ENCODE measurements at places on chromosomes 12 and 14. TPM values are rescaled to one million over a fixed set of nuclear protein-coding genes. Genes with fewer than 3 reads are reported as not detected.

The CLEC6A gene
- total RNA-seq: not detected

The CLEC4D gene
- total RNA-seq: not detected

The GLS2 gene
- total RNA-seq: not detected

The TMEM117 gene
- 9.1 TPM for total RNA-seq

DNA sequence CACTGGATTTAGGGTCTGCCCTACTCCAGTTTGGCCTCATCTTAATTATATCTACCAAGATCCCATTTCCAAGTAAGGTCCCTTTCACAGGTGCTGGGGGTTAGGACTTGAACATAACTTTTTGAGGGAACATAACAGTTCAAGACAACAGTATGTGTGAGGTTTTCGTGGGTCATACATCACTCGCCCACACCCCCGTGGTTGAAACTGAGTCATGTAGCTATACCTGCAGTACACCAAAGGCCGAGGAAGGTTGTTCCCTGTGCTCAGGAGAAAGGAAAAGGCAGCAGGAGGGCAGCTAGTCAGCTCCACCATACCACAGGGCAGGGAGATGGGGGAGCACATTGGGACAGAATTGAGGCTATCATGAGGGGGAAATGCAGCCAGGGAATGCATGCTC is 167.0 kb downstream of the PPM1H start:
- DNase-seq: no peak

- no peak for DNase-seq
Observed at GRCh38 chr12:3974883-3975282, 101.7 kb upstream of the PARP11 start.

DNA sequence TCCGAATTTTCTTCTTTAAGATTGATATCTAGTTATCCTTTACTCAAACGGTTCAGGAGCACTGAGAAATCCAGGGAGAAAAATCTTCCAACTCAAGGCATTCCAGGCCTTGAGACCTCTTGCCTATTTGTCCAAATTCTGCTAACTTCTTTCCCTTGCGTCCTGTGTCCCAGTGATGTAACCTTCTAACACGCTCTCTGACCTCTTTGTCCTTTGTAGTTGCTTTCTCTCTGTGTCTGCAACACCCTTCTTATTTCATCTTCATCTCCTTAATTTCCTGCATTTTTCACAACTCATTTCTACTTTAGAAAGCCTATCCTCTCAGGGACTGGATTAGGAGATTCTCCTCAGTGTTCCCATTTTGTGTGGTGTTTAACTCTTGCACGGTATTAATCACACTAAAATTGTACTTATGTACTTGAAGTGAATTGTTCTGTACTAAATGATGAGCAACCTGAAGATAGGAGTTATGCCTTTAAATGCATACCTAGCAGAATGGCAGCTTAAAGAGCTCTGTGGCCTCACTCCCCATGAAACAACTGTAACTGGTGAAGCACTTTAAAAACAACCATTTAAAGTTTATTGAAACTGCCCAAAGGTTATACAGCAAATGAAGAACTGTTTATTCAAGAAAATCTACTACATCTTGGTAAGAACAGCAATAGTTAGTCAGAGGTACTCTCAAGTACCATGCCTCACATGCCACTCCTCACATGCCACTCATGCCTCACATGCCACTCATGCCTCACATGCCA is 7.4 kb upstream of the SNAPC1 start:
- DNase-seq: no peak

- no peak for DNase-seq
Observed at GRCh38 chr12:21690704-21691368, 33.2 kb upstream of the LDHB start.

GRCh38 chr12:129298921-129299320 is 445.6 kb downstream of the GLT1D1 start:
- no peak for DNase-seq

- DNase-seq: peak; percentile 16
Observed at GRCh38 chr14:88559852-88560251, 3.0 kb upstream of the ZC3H14 start.

- DNase-seq: no peak
Observed at GRCh38 chr12:77003246-77003645, 62.1 kb downstream of the E2F7 start.

DNA sequence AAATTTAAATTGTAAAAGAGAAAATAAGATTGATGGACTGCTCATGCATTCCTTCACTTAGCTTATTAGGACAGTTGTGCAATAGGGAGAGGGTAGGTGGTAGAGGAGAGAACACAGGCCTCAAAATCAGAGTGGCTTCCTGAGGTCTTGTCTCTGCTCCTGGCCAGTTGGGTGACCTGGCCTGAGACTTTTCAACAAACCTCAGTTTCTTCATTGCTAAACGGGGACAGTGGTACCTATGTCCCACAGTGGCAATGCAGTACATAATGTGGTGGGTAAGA is 2.6 kb downstream of the MAP3K12 start:
- DNase-seq: no peak

DNA sequence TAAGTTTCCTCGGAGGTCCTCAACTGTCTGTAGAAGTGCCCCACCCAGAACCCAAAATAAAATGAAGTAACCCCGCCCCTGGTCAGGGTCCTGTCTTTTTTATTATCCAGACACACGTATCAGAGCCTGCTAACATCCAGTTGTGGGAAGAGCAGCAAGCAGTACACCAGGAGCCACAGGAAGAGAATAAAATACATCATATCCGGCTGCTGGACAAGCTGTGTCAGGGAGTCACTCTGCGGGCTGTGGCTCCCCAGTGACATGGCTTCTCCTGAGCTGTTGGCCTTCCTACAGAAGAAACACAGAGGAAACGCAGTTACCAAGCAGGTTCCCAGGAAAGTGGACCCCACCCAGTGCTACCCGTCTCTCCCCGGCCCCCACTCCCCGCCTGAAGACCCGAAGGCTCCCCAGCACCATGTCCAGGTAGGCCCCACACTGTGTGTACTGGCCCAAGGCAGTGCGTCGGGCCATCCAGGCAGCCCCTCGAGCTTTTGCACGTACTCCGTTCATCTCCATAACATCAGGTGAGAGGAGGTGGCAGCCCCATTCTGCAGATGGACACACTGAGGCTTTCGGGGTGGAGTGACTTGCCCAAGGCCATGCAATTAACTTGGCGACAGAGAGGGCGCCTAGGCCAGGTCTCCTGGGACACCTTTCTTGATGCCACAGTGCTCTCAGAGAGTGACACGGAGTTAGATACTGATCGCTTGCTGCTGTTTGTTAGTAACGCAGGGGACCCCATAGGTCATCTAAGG is 34.3 kb upstream of the DICER1 start:
- DNase-seq: no peak

GRCh38 chr12:125470838-125471783 is 405.9 kb downstream of the AACS start:
- DNase-seq: no peak

DNA sequence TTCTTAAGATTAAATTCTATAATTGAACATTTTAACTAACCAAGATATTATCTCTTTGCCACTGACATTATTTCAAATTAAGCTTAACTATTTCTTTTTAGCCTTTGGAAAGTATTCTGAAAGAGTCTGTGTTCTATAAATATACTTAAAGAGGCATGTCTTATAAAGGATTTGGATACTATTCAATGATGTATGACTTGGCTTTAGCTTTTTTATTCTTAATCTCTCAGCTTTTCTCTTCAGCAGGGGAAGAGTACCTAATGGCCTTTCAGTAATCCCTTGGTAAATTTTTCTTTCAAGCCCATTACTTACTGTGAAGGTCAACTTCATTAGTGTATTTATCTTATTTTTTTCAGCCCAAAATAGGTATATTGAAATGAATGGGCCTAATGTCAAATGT is 113.8 kb downstream of the LRRK2 start:
- no peak for DNase-seq

DNA sequence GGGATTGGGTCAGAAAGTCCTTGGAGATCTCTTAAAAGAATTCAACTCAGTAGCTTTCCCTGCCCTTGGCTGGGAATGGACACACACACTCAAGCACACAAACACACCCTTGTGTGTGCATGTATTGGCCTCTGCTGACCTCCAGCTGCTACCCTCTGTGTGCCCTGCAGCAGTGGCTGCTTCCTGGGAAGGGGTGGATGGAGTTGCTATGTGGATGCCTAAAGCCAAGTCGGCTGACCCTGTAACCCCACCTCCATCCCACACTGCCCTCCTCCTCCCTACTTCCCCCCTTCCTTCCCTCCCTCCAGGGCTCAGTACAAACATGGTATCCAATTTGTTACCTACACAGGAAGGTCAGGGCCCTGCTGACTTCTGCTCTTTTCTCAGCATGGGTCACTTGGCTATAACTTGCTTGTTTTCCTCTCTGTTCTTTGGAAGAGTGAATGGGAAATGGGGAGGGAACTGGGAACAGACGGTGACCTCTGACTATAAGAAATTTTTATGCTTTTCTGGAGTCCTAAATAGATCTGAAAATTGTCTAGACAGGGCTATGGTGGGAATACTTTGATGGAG is 351.6 kb upstream of the TBX3 start:
- no peak for DNase-seq

GRCh38 chr12:47739297-47739696 is 14.0 kb upstream of the ENDOU start:
- no peak for DNase-seq

- DNase-seq: no peak
Observed at GRCh38 chr14:105541218-105541875, 15.0 kb downstream of the TMEM121 start.

DNA sequence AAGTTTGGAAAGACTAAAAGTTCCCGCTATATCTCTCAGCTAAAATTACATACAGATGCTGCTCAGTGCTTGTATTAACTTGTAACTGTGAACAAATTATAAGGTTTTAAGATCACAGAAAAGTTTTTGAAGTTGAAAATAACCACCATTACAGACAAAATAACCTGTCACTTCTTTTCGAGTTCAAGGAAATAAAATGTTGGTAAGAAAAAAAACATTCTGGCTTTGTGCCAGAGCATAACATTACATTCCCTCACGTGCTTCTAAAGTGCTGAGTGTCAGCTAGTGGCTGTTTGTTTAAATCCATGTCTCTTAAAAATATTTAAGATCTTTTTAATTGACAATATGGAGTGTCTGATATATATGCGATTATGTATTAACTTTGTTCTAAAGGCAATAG is 27.2 kb upstream of the ADAMTS20 start:
- DNase-seq: peak; percentile 6

- DNase-seq: no peak
Observed at GRCh38 chr14:102554821-102555819, 37.3 kb upstream of the RCOR1 start.

DNA sequence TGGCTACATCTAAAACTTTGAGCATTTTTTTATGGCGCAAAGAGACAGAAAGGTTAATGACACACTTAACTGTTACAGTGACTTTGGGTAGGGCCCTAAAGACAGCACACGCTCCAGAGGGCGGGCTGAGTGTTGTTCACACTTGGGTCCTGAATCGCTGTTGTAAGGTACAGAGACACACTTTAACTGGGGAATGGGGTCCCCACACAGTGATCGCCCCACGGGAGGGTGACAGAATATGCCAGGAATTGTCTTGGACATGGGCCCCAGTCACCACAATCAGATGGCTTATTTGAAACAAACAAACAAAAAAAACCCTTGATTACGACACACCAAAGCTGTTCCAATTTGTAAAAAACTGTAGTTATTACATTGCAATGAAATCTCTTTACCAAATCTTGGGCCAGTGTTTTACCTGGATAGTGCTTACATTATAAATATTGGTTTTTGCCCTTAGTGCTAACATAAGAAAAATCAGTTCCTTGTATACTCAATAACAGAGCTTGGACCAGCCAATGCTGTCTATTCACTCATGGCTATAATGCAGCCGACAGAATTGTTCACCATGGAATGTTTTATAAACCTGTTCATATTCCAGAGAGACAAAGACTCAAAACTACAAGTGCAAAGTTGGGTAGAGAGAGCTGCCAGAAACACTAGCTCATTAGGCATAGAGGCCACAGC is 28.3 kb downstream of the KCTD10 start:
- no peak for DNase-seq
